ENCODE measurements at places on chromosomes 4 and X. TPM values are rescaled to one million over a fixed set of nuclear protein-coding genes. Genes with fewer than 3 reads are reported as not detected.

DNA sequence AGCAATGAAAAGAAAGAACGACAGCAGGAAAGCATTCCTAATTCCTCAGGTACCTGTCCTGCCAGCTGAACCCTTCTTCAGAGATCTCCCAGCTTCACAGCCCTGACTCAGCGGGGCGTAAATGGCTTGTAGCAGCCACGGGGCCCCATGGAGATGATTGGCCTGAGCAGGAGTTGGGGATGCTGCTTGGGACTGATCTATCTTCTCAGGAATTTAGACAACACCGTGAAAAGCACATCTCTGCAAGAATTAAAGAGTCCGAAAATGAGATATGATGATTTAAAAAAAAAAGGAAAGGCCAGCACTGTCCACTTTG is 22.5 kb upstream of the SLC25A4 start:
- no peak overlapping the region for H3K27ac ChIP-seq
- peaks cover 32% of the 10 kb centered on the region for H3K27me3 ChIP-seq
- H3K4me1 ChIP-seq, result peaks cover 5% of the 10 kb centered on the region
- no peak for DNase-seq
- H3K4me3 ChIP-seq, result no peak overlapping the region

- H3K27me3 ChIP-seq, result peaks cover 14% of the 10 kb centered on the region
- no peak for DNase-seq
- no peak overlapping the region for H3K4me3 ChIP-seq
- no peaks in the 10 kb centered on the region for H3K4me1 ChIP-seq
- H3K27ac ChIP-seq, result no peak overlapping the region
Measured at GRCh38 chr4:99645036-99645435, 12.6 kb downstream of the C4orf54 start.

GRCh38 chr4:115596265-115597001 is 483.0 kb upstream of the NDST4 start:
- no peak overlapping the region for H3K27ac ChIP-seq
- no peak overlapping the region for H3K4me3 ChIP-seq
- no peak for DNase-seq
- H3K27me3 ChIP-seq, result no peaks in the 10 kb centered on the region
- no peaks in the 10 kb centered on the region for H3K36me3 ChIP-seq

GRCh38 chrX:38669428-38669827 is 108.1 kb downstream of the TSPAN7 start:
- H3K36me3 ChIP-seq, result no peaks in the 10 kb centered on the region
- H3K4me3 ChIP-seq, result no peak overlapping the region
- H3K4me1 ChIP-seq, result no peaks in the 10 kb centered on the region
- H3K27ac ChIP-seq, result no peak overlapping the region
- DNase-seq, result no peak
- peaks cover 14% of the 10 kb centered on the region for H3K27me3 ChIP-seq

CPZ gene
- not detected for total RNA-seq

- no peak overlapping the region for H3K4me3 ChIP-seq
- no peaks in the 10 kb centered on the region for H3K36me3 ChIP-seq
- H3K27ac ChIP-seq, result no peak overlapping the region
- no peaks in the 10 kb centered on the region for H3K27me3 ChIP-seq
Measured at GRCh38 chrX:56978172-56978571, 17.2 kb downstream of the SPIN3 start.

KLHL4 gene
- 0.12 TPM for total RNA-seq

GRCh38 chr4:159540038-159540437 is 437.2 kb downstream of the RAPGEF2 start:
- H3K4me1 ChIP-seq, result no peaks in the 10 kb centered on the region
- no peak for DNase-seq
- no peaks in the 10 kb centered on the region for H3K27me3 ChIP-seq
- H3K36me3 ChIP-seq, result peaks cover 5% of the 10 kb centered on the region

NOA1 gene
- total RNA-seq, result 34.1 TPM

SCD5 gene
- total RNA-seq, result 1.5 TPM

DNA sequence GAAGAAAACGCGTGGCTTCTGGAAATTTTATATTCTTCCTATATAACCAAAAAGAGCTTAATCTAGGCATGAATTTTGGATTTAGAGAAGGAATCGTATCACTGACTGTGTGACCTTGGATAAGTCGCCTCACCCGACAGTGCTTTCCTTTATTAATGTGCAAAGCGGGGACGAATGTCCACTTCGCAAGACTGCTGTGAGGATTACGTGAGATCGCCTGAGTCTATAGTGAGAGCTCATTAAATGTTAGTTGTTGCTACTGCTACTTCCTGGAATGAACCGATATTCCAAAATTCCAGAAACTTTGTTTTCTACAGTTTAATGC is 448 bp upstream of the TBC1D8B start:
- DNase-seq, result no peak
- H3K4me1 ChIP-seq, result peaks cover 6% of the 10 kb centered on the region
- H3K4me3 ChIP-seq, result peak overlapping the region; percentile 87

- H3K27ac ChIP-seq, result no peak overlapping the region
- H3K36me3 ChIP-seq, result no peaks in the 10 kb centered on the region
- no peaks in the 10 kb centered on the region for H3K27me3 ChIP-seq
- H3K4me1 ChIP-seq, result no peaks in the 10 kb centered on the region
Measured at GRCh38 chr4:85005865-85006377, 39.4 kb upstream of the WDFY3 start.

DNA sequence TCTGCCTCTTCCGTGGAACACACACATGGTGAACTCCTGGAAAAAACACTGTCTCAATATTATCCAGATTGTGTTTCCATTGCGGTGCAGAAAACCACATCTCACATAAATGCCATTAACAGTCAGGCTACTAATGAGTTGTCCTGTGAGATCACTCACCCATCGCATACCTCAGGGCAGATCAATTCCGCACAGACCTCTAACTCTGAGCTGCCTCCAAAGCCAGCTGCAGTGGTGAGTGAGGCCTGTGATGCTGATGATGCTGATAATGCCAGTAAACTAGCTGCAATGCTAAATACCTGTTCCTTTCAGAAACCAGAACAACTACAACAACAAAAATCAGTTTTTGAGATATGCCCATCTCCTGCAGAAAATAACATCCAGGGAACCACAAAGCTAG is 87.9 kb downstream of the TET2 start:
- H3K4me3 ChIP-seq, result no peak overlapping the region
- H3K27me3 ChIP-seq, result no peaks in the 10 kb centered on the region
- no peak overlapping the region for H3K27ac ChIP-seq
- DNase-seq, result no peak
- peaks cover 34% of the 10 kb centered on the region for H3K36me3 ChIP-seq

DNA sequence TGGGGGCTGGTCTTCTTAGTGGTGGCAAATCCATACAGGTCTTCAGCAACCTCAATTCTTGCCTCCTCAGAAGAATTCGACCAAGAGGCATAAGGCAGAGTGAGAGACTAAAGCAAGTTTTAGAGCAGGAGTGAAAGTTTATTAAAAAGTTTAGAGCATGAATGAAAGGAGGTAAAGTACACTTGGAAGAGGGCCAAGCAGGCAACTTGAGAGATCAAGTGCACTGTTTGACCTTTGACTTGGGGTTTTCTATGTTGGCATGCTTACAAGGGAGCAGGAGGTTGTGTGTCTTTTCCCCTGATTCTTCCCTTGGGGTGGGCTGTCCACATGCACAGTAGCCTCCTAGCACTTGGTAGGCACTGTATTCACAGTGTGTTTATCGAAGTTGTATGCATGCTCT is 91.2 kb downstream of the CPE start:
- no peak overlapping the region for H3K27ac ChIP-seq
- no peaks in the 10 kb centered on the region for H3K4me1 ChIP-seq
- H3K36me3 ChIP-seq, result peaks cover 3% of the 10 kb centered on the region
- H3K4me3 ChIP-seq, result no peak overlapping the region
- DNase-seq, result no peak

TMEM131L gene
- 44.4 TPM for total RNA-seq

DNA sequence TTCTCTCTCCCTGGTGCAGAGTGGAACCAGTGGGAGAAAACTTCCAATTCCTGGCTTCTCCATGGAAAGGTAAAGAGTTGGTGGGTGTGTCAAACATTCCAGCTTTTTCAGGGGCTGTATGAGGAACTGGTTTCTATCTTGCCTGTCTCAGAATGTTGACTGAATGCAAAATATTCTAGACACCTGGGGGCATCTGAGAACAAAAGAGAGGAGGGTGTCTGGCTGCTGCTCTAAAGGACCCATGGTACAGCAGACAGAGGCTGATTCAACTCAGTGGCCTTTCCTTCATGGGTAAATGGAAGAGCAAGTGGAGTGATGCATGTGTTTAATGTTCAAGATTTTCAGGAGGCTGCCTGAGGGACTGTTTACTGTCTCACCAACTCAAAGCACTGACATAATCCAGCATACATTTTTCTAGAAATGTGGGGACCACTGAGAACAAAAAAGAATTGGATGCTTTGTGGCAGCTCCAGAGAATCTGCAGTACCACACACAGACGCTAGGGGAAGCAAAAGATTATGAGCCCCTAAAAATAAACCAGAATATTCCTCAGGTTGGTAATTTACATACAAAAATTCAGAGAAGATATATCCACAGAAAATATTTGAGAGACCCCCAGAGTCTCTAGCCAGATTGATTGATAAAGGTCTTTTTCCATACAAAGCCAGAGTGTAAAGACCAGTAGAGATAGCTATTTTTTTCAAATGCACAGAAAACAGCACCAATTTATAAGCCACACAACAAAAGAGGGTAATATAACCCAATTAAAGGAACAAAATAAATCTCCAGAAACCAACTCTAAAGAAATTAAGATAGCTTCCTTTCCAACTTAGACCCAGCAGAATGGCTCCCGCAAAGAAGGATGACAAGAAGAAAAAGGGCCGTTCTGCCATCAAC is 48.0 kb upstream of the STARD8 start:
- no peaks in the 10 kb centered on the region for H3K4me1 ChIP-seq
- no peak for DNase-seq
- H3K4me3 ChIP-seq, result no peak overlapping the region
- H3K36me3 ChIP-seq, result peaks cover 22% of the 10 kb centered on the region
- H3K27me3 ChIP-seq, result peaks cover 31% of the 10 kb centered on the region

GRCh38 chr4:66094070-66094469 is 423.8 kb upstream of the EPHA5 start:
- H3K4me1 ChIP-seq, result no peaks in the 10 kb centered on the region
- DNase-seq, result no peak
- H3K4me3 ChIP-seq, result no peak overlapping the region
- no peaks in the 10 kb centered on the region for H3K27me3 ChIP-seq

DNA sequence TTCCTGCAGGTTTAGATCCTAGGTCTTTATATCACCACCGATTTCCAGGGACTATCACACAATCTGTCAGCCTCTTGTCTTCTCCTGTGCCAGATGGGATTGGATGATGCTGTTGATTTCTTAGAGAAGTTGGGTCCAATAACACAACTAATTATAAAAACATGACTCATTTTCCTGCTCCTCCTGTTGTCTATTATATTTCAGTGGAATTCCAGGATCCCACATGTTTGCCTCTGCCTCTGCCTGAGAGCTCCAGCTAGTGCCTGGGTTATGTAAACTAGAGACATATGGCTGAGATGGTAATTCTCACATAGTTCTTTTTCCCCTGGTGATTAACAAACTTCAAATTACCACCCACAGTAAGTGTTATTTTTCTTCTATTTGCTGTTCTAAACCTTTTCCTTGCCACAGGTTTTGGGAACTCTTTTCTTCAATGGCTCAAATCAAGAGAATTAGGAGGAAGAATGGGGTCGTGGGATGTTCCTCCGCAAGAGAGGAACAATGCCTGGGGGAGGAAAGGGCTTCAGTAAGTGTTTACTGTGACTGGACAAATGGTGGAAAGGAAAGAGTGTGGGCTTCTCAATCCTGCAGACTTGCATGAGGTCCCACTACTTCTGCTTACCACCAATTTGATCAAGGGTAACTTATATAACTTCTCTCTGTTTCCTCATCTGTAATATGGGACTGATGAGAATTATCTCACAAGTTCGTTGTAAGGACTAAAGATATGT is 3.4 kb upstream of the HOPX start:
- peaks cover 59% of the 10 kb centered on the region for H3K27me3 ChIP-seq
- H3K4me1 ChIP-seq, result peaks cover 35% of the 10 kb centered on the region
- H3K36me3 ChIP-seq, result no peaks in the 10 kb centered on the region
- no peak overlapping the region for H3K4me3 ChIP-seq
- H3K27ac ChIP-seq, result no peak overlapping the region

DNA sequence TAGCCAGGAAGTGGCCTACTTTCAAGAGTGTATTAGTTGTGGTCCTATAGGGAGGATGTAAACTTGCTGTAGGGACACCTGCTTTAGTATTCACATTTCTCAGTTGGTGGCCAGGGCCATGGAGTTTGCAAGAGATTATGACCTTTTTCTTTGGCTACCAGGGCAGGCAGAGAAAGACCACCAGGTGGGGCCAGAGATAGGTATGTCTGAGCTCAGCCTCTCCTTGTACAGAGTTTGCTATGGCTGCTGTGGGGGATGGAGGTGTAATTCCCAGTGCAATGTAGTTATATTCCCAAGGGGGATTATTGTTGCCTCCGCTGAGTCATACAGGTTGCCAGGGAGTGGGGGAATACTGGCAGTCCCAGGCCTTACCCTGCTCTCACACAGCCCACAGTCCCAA is 26.3 kb upstream of the DACH2 start:
- H3K4me1 ChIP-seq, result no peaks in the 10 kb centered on the region
- no peak overlapping the region for H3K27ac ChIP-seq

CYTL1 gene
- total RNA-seq, result not detected
